ENCODE measurements at places on chromosomes 11 and 22. TPM values are rescaled to one million over a fixed set of nuclear protein-coding genes. Genes with fewer than 3 reads are reported as not detected.

Gene SLC25A45
- 35.5 TPM for total RNA-seq

Gene ACR
- not detected for total RNA-seq

Gene TYMP
- 41.7 TPM for total RNA-seq

Gene TPBGL
- total RNA-seq, result 0.25 TPM

Gene TSGA10IP
- not detected for total RNA-seq

Gene ADORA2A
- total RNA-seq, result 31.8 TPM

Gene FGF4
- not detected for total RNA-seq

Gene OR10D3
- total RNA-seq, result not detected

Gene PATE2
- total RNA-seq, result not detected

Gene SCYL1
- total RNA-seq, result 59.3 TPM

Gene ANGPTL5
- not detected for total RNA-seq

Data from activated naive CD4-positive, alpha-beta T cell treated with anti-CD3 and anti-CD28 coated beads, Interleukin-2, amount 10 ng/mL, durations not matched to agents 5 hours and 36 hours (primary cell).